Stimulated activated CD4-positive, alpha-beta T cell treated with anti-CD3 and anti-CD28 coated beads, Interleukin-15, amount 100 ng/mL, for 24 hours (primary cell): ENCODE measurements at places on chromosomes 3 and 15.

DNA sequence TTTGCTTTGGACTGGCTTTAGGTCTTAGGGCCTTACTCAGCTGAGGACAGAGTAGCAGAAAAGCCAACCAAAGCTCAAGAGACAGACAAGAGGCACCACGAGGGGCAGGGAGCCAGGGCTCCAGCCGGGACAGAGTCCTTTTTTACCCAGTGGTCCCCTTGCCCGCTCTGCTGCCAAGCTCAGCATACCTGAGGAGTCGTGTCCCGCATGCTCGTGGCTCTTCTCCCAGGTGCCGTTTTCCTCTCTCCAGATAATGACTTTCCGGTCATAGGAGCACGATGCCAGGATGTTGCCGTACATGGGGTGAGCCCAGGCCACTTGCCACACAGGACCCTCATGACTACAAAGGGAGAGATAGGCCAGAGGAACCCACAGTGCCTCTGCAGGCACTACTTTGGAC, 8.5 kb downstream of the SEC13 start:
- DNase-seq: no peak

DNA sequence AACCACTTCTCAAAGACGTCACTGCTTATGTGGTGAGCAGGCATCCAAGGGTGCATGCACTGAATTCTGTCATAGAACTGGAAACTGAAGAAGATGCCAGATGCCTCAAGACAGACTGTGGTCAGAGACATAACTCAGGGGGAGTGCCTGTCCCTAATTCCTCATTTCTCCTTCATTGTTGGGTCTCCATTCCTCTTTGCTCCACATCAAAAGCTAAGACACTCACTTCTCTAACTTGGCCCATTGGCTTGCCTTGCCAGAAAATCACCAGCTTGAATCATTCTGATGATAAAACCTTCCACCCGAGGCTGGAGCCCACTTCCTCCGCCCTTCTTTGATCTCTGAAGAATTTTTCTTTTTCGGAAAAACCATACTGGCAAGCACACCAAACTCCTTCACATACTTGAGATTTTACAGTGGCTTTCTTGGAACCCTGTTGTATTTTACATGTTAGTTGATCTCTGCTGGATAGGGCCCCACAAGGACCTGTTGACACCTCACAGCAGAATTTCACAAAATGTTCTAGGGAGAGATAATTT, 69.9 kb downstream of the COL8A1 start:
- no peak for DNase-seq

GRCh38 chr15:100284191-100284590, 57.6 kb downstream of the ADAMTS17 start:
- DNase-seq: no peak

GRCh38 chr15:78054518-78054917, 23.0 kb downstream of the TBC1D2B start:
- no peak for DNase-seq

GRCh38 chr3:56591262-56591661, 34.3 kb downstream of the CCDC66 start:
- no peak for DNase-seq

DNA sequence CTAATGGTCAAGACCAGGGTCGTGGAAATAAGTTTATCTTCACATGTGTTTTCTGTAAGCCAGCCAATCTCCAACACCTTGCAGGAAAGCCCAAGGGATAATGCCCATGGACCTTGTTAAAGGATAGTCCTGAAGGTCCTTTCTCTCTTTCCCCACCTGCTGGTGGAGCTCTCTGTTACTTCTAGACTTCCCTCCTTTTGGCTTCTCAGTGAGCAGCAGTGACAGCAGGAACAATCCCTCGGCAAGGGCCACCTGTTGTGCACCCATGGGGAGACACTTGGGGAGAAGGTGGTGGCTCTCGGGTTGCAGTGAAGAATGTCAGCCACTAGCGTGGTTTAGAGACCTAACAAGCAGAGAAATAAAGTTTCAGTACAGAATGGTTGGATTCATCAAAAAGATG, 84.0 kb upstream of the OSBPL11 start:
- DNase-seq: no peak

DNA sequence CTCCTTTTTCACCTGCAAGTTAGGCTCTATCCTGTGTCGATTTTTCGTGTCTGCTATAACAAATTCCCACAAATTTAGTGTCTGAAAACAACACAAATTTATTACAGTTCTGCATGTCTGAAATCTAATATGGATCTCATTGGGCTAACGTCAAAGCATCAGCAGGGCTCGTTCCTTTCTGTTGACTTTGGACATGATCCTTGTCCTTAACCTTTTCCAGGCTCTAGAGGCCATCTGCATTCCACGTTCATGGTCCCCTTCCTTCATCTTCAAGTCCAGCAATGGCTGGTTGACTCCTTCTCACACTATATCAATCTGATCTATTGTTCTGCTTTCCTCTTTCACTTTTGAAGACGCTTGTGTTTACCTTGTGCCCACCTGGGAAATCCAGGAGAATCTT, 165.7 kb upstream of the RARB start:
- no peak for DNase-seq

GRCh38 chr3:24533561-24534193, 39.0 kb upstream of the THRB start:
- DNase-seq: no peak

DNA sequence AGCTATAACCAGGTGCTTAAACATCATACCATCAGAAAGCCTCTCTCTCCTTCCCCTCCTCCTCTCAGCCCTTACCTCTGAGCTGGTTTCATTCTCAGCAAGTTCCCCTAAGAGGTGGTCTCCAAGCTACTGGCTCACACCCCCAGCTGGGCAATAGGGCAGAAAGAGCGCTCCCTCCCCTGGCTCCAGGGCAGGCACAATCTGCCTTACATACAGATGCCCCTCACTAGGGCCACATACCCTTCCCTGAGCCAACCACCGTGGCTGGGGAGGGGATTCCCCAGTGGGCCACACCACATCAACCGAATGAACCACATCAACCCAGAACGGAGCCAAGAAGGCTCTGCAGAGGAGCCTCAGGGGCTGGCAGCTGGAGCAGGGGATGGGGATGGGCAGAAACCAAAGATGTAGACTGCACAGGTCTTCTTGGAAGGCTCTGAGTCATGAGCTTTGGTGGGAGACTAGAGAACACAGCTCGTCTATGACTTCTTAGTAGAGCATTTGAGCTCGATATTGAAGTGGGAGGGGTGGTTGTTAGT, 4.6 kb upstream of the FBLN2 start:
- DNase-seq: peak; percentile 76

DNA sequence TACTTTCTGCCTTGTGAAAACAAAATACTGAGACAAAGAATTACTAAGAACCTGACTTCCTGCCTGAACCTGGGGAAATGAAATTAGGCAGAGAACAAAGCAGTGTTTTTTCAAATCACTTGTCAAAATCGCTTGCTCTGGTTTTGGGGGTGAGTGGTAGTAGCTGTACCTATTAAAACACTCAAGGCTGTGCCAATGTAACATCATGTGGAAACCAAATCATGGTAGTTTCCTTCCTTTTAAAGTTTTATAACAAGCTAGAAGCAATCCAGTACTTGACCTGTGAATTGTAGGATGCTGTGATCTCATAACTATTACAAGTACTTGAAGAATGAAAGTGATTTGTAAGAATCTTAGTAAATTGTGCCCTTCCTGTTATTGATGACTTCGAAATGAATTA, 6.7 kb downstream of the CMTM8 start:
- DNase-seq: no peak

DNA sequence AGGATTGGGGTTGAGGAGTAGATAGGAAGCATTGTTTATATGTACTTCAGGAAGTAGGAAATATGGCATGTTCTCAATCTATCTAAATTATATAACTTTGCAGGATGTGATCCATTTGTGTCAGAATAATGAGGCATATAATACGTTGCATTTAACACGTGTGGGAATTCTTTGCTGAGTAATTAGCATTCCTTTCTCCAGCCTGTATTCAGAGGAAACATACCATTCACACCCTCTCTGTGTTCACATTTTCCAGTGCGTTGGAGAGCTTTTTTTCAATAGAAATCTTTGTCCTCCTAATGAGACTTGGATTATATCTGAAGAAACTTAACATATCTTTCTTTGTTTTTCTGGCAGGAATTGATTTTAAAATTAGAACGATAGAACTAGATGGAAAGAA, 33.0 kb upstream of the APH1B start:
- DNase-seq: no peak

DNA sequence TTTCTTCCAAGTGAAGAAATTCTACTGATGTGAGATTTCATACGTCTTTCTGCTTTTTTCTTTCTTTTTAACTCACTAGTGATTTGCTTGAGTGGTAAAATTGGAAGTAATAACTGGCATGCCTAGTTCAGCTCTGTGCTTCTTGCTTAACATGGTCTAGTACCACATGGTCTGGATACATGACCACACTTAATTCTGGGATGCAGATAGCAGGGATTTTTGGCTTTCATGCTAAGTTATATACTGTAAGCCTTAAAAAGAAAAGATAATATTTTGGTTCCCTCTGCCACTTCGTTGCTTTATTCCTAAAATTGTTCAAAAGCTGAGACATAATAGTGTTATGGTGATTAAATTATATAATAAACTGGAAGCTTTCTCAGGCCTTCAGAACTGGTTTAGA, 174.3 kb downstream of the OXSM start:
- DNase-seq: no peak

DNA sequence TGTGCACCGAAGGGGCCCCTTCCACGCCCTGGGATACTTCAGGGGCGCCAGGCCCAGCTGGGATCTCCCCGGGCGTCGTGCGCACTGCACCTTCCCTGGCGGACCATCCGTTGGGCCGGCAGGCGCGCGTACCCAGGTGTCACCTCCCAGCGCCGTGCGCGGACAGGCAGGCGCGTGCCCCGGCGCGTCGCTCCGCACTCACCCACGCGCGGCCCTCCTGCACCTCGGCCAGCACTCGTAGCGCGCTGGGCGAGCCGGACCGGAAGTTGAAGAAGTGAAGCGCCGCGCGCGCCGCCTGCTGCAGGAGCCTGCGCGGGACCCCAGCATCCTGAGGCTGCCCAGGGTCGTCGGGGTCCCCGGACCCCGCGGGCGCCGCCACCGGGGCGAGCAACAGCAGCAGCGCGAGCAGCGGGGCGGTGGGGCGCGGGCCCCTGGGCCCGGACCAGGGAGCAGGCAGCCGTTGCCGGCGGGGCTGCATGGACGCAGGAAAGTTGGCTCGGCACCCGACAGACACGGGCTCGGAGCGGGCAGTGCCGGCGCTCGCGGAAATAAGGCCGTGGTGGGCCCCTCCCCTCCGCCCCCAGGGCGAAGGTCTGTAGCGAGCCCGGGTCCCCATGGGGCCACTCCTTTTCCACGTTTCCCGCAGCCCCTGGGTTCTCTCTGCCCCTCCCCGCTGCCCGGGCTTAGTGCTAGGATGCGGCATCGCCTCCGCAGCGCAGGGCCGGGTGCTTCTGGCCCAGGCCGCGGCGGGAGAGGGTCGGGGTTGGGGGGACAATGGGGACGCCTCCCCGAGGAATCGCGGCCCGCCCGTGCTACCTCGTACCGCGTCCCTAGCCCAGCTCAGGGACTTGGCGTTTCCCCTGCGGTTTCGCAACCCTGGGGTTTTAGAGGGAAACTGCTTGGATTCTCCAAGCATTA, at the start of gene RARRES1:
Gene RARRES1, minus strand, starts transcription at position 520 of the 918 bp plus-strand sequence. Its CDS starts 42 bp downstream, at position 478.
- DNase-seq: peak; percentile 65

GRCh38 chr15:40358471-40359353, 693 bp downstream of the DISP2 start:
- DNase-seq: peak; percentile 46

DNA sequence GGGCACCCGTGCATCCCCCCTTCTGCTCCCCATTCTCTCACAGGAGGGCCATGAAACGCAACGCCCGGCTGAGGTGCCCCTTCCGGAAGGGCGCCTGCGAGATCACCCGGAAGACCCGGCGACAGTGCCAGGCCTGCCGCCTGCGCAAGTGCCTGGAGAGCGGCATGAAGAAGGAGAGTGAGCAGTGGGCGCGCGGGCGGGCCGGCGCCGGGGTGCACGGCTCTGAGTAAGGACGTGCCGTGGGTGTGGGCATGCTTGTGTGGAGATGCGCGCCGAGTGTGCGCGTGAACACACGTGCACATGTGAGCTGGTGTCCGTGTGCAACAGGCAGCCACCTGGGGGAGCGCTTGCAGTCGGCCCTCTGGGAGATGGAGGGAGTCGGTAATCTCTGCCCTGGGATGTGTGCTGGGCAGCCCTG, 28.1 kb downstream of the NR1I2 start:
- peak; percentile 72 for DNase-seq

DNA sequence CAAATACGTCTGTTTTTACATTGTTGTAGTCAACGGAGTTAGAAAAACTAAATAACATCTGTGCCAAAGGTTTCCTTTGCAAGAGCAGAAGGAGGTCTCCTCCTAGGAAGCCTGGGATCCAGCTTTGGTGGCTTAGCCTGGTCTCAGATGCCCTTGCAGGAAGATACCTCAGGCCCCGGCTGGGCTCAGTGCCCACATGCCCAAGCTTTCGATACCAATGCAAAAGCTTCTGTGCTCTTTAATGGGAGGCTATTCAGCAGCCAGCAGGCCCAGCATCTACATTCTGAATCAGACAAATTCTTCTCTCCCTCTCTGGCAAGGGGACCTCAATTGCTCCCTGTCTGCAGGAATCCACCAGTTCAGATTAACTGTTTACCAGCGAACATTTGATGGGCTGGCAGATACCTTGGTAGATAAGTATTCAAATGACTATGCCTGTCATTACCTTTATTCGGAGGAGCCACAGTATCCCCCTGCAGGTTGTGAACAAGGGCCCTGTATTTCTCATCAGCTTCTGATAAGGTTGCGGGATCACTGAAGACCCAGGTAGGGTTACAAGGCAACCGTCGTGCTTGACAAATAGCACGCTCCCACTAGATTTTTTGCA, 180.1 kb upstream of the KBTBD8 start:
- DNase-seq: no peak

DNA sequence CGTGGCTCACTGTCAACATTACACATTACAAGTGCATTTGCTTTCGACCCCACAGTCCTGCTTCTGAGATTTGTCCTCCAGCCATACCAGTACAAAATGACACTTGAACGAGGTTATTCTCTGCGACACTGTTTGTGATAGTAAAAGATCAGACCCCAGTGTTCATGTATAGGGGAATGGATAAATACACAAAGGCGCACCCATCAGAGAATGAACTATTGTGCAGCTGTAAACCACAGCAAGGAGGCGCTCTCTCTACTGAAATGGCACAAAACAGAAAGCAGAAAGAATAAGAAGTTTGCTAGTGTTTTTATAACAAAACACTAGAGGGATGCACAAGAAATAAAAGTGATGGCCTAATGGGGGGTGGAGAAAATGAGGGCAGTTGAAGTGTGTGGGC, 4.9 kb upstream of the CHSY1 start:
- no peak for DNase-seq

- DNase-seq: no peak
Measured at GRCh38 chr3:122944671-122945161, 82.8 kb downstream of the SEMA5B start.

GRCh38 chr15:100951965-100952364, 32.8 kb downstream of the LRRK1 start:
- DNase-seq: no peak

DNA sequence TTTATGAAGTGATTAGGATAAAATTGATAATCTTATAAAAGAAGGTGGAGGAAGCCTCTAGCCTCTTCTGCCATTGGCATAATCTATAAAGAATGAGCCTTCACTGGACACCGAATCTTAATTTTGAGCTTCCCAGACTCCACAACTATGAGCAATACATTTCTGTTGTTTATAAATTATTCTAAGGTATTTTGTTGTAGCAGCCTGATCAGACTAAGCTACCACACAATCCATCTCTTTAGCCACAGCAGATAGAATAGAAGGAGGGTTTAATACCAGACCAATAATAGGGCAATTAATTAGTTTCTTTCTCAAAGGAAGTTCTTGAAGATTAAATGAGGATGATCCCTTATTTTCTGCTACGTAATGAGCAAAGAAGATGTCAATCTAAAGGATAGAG, 33.3 kb downstream of the SUCNR1 start:
- no peak for DNase-seq
